ENCODE measurements at places on chromosomes 7 and 10.

GRCh38 chr10:97726636-97727178 is 10.2 kb upstream of the ZFYVE27 start:
- DNase-seq, result no peak

GRCh38 chr10:109988212-109988596 is 19.6 kb upstream of the ADD3 start:
- DNase-seq, result no peak

- DNase-seq, result no peak
These were observed 44.5 kb downstream of the HHEX start for GRCh38 chr10:92734301-92734700.

DNA sequence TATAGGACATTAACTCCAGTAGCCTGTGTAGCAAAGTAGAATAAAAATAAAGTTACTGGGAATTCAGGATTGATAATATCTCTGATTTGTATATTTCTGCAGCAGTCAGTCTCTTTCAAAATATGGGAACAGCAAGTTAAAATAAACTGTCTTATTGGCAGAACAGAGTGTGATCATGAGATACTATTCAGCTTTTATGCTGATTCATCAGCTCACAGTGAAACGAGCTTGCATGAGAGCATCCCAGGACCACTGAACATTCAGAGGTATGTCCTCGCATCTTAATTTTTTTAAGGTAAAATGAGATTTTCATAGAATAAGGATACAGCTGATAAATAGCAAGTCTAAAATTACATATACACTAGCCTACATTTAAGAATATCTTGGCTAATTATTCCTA is 282.5 kb upstream of the MYO3A start:
- no peak for DNase-seq

DNA sequence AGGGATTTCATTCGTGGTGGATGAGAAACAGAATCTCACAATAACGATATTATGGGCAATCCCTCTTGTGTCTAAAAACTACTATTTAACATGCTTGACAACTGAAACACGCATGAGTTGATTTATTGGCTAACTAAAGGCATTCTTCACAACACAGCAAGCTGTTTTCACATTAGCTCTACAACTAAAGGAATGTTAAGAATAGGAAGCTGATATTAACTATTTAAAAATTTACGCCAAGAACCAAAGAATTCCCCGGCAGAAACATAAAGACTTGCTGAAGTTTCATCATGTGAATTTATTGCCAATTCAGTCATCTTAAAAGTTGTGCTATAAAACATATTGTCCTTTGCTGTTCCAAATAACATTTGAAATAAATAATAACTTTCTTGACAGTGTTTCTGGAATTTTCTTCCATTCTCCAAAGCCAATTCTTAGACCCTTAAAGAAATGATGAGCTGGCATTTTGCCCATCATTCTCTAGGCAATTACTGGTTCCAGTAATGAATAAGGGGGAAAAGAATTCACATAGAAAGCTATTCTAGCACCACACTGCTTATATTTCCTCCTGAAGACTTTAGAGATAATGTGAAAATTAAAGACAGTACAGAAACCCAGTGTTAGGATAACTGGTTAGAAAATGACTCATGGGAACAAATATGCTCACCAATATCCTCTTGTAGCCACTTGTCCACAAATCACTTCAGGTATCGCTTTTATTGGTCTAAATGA is 233.1 kb downstream of the PARD3 start:
- no peak for DNase-seq

- no peak for DNase-seq
These were observed 124.9 kb downstream of the CYP26A1 start for GRCh38 chr10:93198401-93199131.

All from HS-27A (cell line).